Left colon (tissue), 2 donors: ENCODE measurements at places on chromosomes 4 and X. TPM values are rescaled to one million over a fixed set of nuclear protein-coding genes. Genes with fewer than 3 reads are reported as not detected.

NCAPG gene
- 2.8 TPM for total RNA-seq

GAGE2A gene
- not detected for total RNA-seq

STK32B gene
- total RNA-seq: 0.40 TPM

KLB gene
- total RNA-seq: 0.64 TPM

ITGB1BP2 gene
- 0.61 TPM for total RNA-seq

SPOCK3 gene
- 0.47 TPM for total RNA-seq

UCP1 gene
- total RNA-seq: not detected

TBX22 gene
- total RNA-seq: not detected

FREM3 gene
- not detected for total RNA-seq

TEX11 gene
- total RNA-seq: 1.0 TPM

CHIC1 gene
- total RNA-seq: 9.6 TPM

SLC6A14 gene
- total RNA-seq: 0.31 TPM

RBBP7 gene
- 66.3 TPM for total RNA-seq

SPANXN4 gene
- not detected for total RNA-seq

KDR gene
- total RNA-seq: 5.2 TPM

ADGRG2 gene
- 0.45 TPM for total RNA-seq

CHRNA9 gene
- not detected for total RNA-seq

CMC4 gene
- total RNA-seq: 3.5 TPM

SLC2A9 gene
- total RNA-seq: 5.1 TPM

OTUD4 gene
- total RNA-seq: 31.2 TPM

ARHGAP36 gene
- 0.42 TPM for total RNA-seq

UNC5C gene
- 5.9 TPM for total RNA-seq

TMEM156 gene
- total RNA-seq: 0.70 TPM

ZCCHC18 gene
- 0.24 TPM for total RNA-seq
